ENCODE measurements at places on chromosomes 1 and 21.

- DNase-seq = no peak
Observed at GRCh38 chr1:73604739-73605138, 593.2 kb downstream of the LRRIQ3 start.

GRCh38 chr1:95402780-95403179 is 168.8 kb downstream of the RWDD3 start:
- DNase-seq = no peak

DNA sequence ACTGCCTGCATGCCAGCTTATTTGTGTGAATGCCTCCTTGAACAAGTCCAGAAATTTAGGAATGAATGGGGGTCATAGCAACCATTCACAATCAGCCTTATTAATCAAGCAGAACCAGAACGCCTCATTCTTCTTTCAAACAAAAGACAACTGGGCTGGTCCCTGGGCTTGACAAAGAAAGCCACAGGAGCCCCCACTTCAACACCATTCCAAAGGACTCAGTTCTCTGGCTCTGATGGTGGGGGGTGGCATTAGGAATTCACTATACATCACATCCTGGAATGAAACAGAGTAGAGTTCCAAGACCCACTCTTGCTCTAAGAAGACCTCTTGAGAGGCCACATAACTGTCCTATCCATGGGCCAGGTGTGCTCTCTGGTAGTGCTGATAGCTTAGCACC is 186.6 kb upstream of the ST6GALNAC5 start:
- DNase-seq = no peak

DNA sequence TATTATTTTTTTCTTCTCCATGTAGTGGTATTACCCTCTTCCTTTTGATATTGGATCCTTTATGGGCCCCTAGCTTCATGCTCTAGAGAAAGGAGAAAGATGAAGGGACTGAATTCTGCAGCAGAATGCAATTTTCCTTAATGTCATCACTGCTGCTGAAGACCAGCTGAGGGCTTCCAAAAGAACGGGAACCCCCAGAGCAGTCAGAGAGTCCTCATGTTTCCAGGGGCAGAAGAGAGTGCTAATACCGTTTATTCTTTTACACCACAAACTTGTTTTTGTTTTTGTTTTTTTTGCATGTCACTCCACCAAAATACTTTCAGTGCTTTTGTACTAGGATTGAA is 21.1 kb upstream of the TBX15 start:
- DNase-seq = no peak

DNA sequence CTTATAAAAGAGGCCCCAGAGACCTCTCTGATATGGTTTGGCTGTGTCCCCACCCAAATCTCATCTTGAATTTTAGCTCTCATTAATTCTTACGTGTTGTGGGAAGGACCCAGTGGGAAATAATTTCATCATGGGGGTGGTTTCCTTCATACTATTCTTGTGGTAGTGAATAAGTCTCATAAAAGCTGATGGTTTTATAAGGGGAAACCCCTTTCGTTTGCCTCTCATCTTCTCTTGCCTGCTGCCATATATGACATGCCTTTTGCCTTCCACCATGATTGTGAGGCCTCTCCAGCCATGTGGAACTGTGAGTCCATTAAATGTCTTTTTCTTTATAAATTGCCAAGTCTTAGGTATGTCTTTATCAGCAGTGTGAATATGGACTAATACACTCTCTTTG is 22.5 kb upstream of the NEK7 start:
- no peak for DNase-seq

GRCh38 chr1:75292013-75292412 is 157.8 kb downstream of the LHX8 start:
- DNase-seq = no peak

- DNase-seq = no peak
Observed at GRCh38 chr21:42533306-42533962, 19.8 kb downstream of the SLC37A1 start.

GRCh38 chr1:115105831-115106230 is 16.5 kb upstream of the TSPAN2 start:
- no peak for DNase-seq

GRCh38 chr21:45154511-45155508 is 80.4 kb downstream of the ADARB1 start:
- no peak for DNase-seq

DNA sequence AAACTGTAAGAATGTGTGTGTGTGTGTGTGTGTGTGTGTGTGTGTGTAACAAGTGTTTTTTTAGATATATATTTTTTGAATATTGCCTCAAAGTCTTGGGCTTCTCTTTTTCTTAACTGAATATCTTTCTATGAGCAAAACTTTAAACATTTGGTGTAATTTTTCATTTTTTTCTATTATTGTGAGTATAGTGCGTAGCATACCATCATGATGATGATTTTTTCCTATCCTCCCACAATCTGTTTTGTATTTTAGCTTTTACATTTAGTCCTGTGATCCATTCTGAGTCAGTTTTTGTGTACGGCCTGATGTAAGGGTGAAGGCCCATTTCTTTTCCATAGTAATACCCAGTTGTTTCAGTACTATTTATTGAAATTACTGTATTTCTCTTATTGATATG is 680.6 kb downstream of the TTLL7 start:
- no peak for DNase-seq

- DNase-seq = no peak
Observed at GRCh38 chr1:220239966-220240365, 32.3 kb downstream of the RAB3GAP2 start.

DNA sequence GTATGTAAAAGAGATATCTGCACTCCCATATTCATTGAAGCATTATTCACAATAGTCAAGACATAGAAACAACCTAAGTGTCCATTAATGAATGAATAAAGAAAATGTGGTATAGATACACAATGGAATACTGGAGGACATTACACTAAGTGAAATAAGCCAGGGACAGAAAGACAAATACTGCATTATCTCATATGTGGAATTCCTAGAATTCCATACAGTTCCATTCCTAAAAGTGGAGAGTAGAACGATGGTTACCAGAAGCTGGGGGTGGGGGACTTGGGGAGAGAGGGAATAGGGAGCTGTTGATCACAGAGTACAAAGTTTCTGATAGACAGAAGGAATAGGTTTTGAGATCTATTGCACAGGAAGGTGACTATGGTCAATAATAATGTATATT is 7.4 kb downstream of the TMED5 start:
- DNase-seq = no peak

GRCh38 chr1:195328102-195328501 is 1280.1 kb downstream of the KCNT2 start:
- DNase-seq = no peak

DNA sequence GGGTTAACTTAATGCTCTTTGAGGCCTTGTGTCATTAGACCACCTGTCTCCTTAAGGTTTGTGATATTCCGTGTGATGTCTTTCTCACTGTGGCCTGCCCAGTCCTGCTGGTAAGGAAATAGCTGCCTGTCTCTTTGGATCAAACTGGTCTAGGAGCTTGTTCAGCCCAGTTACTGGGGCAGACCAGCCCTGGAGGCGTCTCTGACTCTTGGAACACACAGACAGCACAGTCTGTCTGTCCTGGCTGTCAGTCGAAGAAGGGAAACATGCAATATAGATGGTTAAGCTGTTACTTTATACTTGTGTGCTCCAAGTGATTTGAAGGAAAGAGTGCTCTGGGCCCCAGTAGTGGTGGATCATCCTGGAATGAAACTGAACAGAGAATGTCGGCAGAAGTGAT is 20.4 kb downstream of the PBX1 start:
- no peak for DNase-seq

DNA sequence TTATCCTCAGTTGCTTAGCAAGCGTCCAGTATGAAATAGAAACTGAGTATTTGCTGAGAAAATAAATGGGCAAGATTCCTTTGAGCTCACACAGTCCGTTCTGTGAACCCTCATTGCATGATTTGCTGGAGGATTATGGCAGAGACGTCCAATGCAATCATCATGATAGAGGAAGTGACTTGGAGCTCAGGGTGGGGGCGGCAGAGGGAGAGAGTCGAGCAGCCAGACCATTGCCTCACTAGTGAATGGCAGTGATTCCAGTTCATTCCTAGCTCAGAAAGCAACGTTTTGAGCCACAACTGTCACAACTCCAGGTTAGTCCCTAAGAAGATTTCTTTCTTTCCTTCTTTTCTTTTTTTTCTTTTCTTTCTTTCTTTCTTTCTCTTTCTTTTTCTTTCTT is 27.5 kb upstream of the COL9A2 start:
- no peak for DNase-seq

DNA sequence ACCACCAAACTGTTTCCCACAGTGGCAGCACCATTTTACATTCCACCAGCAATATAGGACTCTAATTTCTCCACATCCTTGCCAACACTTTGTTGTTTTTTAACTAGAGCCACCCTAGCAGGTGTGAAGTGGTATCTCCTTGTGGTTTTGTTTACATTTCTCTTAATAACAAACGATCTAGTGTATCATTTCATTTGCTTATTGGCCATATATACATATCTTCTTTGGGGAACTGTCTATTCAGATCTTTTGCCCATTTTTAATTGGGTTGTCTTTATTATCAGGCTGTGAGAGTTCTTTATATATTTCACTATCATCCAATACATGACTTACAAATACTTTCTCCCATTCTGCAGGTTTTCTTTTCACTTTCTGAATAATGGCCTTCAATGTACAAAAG is 18.0 kb downstream of the TRIM33 start:
- DNase-seq = no peak

- no peak for DNase-seq
Observed at GRCh38 chr1:227902641-227902990, 45.1 kb downstream of the WNT9A start.

GRCh38 chr1:214966346-214966745 is 116.2 kb upstream of the KCNK2 start:
- DNase-seq = no peak

- no peak for DNase-seq
Observed at GRCh38 chr1:53576381-53576801, 117.2 kb downstream of the DMRTB1 start.

DNA sequence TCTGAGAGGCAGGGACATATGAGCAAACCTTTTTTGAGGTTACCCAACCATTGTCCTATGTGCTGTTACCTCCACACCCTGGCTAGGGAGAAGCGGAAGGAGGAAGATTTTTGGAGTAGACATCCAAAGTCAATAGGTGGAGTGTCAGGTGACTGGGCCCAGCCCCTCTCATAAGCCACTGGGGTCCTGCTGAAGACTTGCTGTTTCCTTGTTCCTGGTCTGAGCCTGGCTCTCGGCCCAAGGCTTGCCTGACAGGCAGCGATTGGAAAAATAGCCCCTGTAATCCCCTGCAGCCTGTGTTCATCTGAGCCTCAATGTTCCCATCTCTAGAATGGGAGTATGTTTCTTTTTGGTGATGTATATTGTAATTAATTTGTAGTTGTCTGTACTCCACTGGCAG is 6.9 kb upstream of the PIGR start:
- no peak for DNase-seq

- no peak for DNase-seq
Observed at GRCh38 chr1:153592748-153593147, 20.2 kb downstream of the S100A16 start.

DNA sequence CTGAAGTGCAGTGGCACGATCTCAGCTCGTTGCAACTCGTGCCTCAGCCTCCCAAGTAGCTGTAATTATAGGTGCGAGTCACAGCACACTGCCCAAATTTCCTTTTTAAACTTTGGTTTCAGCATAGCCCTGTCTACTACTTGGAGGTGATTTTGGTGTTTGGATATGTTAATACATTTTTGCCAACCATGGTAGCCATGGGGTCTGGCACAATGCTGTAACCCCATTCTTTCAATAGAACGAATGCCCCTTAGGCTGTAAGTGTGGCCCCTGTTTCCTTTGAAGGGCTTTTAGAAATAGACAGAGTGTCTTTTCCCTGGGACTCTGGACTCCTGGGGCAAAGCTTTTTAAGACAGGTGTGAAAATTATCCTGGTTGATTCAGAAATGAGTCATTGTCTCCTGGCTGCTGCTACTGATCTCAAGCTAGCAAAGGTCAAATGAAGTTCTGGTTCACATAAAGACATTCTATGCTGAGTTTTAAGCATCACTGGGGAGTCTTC is 141.1 kb upstream of the RUNX1 start:
- no peak for DNase-seq

DNA sequence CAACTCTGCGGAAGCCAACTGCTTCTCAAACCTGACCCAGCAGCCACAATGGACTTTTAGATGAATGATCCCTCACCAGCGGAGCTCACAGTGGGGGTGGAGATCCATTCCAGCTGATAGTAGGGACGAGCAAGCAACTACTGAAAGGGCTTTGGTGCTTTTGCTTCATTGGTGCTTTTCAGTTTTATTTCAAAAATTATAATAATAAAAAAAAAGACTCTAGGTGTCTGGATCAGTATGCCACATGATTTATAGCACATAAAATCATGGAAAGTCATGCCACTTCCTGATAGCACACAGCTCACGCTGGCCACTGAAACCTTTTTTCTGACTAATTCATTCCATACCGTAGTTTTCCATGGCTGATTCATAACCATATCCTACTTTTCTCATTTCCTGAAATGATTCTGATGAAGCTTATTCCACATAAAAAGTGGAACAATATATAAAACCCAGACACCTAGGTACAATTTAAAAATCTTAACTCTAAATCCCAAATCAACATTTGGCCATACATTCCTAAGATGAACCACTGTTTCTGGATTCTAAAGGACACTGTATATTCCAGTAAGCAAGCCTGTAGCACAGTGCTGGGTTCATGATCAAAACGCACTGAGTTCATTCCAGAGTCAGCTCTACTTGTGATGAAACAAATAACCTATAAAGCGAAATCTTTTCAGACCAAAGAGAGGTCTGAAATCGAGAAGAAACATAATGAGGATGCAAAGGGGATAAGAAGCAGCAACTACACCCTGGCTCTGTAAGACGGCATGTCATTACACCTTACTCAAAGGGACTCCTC is 41.3 kb upstream of the KCNE1 start:
- no peak for DNase-seq

- peak; percentile 87 for DNase-seq
Observed at GRCh38 chr1:116433275-116434257, 60.5 kb downstream of the ATP1A1 start.

GRCh38 chr21:25887166-25887565 is 152.4 kb downstream of the GABPA start:
- no peak for DNase-seq

DNA sequence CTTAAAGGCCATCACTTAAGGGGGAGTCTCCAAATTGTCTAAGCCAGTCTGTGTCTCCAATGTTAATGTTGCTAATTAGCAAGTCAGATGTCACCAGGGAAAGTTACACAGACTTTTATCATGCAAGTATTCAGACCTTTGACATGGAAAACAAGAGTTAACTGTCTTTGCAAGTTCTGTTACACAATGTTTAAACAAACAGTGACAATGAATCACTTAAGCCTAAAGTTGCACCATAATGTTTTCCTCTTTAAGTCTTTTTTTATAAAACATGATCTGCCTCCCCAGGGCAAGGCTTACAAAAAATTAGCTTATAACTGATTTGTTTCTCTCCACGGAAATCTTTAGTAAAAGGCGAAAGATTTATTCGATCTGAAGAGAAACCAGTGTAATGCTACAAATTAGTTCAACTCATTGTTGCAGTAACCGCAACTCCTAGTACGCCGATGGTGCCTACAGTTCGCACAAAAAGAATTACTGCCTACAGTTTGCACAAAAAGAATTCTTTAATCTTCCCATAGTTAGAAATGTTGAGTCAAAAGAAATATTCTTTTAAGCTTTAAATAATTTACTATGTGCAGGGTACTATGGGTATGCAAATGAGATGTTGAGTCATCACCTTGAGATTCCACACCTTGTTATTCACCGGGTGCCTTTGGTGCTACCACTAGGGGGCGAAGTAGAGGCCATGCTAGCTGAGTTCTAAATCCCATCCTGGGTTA is 45.3 kb downstream of the HHAT start:
- no peak for DNase-seq

- no peak for DNase-seq
Observed at GRCh38 chr1:161730050-161730564, 8.8 kb downstream of the FCRLB start.
